Activated CD4-positive, alpha-beta memory T cell treated with anti-CD3 and anti-CD28 coated beads for 36 hours (primary cell): ENCODE measurements at places on chromosomes 4 and X. TPM values are rescaled to one million over a fixed set of nuclear protein-coding genes. Genes with fewer than 3 reads are reported as not detected.
A peak's percentile ranks its signal among the peaks of the same experiment; 100 is the strongest.

BMPR1B gene
- total RNA-seq: not detected

DNA sequence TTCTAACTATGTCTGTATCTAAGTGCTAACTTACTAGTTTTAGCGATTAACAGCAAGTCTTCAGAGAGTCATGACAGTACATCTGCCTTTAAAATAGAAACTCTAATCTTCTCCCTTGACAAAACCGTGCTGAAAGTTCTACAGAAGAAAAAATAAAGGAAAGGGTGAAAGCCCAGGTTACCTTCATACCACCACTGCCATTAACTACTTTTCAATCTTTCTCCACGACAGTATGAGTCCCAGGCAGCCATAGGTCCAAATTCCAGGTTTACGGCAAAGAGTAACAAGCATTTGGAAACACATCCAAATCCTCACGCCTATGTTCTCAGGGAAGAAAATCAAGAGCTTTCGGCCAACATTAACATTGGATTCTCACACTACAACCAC is 12.4 kb upstream of the ZCCHC13 start:
- no peaks in the 10 kb centered on the region for H3K27me3 ChIP-seq
- peaks cover 13% of the 10 kb centered on the region for H3K36me3 ChIP-seq
- H3K4me1 ChIP-seq: peaks cover 21% of the 10 kb centered on the region
- H3K27ac ChIP-seq: peak overlapping the region; percentile 99
- H3K4me3 ChIP-seq: peak overlapping the region; percentile 96
- no peak for DNase-seq

DNA sequence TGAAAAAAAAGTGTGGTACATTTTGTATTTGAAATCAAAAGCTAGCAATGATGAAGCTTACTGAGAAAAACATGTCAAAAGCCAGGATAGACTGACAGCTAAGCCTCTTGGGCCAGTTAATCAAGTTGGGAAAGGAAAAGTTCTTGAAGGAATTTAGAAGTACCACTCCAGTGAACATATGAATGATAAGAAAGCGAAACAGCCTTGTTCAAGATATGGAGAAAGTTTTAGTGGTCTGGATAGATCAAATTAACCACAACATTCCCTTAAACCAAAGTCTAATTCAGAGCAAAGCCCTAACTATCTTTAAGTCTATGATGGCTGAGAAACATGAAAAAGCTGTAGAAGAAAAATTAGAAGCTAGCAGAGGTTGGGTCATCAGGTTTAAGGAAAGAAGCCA is 268.3 kb downstream of the PDHA2 start:
- no peaks in the 10 kb centered on the region for H3K27me3 ChIP-seq
- no peaks in the 10 kb centered on the region for H3K36me3 ChIP-seq
- no peak for DNase-seq
- H3K4me3 ChIP-seq: no peak overlapping the region

- H3K27ac ChIP-seq: no peak overlapping the region
- DNase-seq: no peak
- H3K36me3 ChIP-seq: no peaks in the 10 kb centered on the region
- no peak overlapping the region for H3K4me3 ChIP-seq
These were observed 146.4 kb downstream of the CPEB2 start for GRCh38 chr4:15148691-15149090.

- H3K4me1 ChIP-seq: no peaks in the 10 kb centered on the region
- no peak overlapping the region for H3K4me3 ChIP-seq
- DNase-seq: no peak
- H3K27me3 ChIP-seq: no peaks in the 10 kb centered on the region
- no peak overlapping the region for H3K27ac ChIP-seq
- H3K36me3 ChIP-seq: no peaks in the 10 kb centered on the region
These were observed 24.5 kb upstream of the KDM5C start for GRCh38 chrX:53249408-53250042.

CT45A9 gene
- not detected for total RNA-seq

MAGEA2B gene
- total RNA-seq: not detected

DNA sequence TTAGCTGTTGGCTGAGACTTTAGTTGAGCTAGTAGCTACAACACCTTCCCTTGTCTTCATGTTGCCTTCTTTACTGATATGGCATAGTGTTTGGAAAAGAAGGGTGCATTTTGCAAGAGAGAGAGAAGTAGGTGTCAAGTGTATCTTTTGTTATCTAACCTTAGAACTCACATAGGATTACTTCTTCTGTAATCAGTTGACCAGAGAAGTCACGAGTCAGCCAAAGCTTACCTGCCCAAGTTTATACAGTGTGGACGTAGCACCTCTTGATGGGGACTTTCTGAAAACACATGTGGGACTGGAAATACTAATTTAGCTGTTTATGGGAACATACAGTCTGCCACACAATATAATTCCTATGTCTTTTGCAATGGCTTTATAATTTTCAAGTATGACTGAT is 56.0 kb downstream of the UGT8 start:
- H3K4me3 ChIP-seq: no peak overlapping the region
- DNase-seq: no peak
- H3K4me1 ChIP-seq: no peaks in the 10 kb centered on the region
- no peaks in the 10 kb centered on the region for H3K36me3 ChIP-seq
- H3K27me3 ChIP-seq: peaks cover 6% of the 10 kb centered on the region
- no peak overlapping the region for H3K27ac ChIP-seq

DNA sequence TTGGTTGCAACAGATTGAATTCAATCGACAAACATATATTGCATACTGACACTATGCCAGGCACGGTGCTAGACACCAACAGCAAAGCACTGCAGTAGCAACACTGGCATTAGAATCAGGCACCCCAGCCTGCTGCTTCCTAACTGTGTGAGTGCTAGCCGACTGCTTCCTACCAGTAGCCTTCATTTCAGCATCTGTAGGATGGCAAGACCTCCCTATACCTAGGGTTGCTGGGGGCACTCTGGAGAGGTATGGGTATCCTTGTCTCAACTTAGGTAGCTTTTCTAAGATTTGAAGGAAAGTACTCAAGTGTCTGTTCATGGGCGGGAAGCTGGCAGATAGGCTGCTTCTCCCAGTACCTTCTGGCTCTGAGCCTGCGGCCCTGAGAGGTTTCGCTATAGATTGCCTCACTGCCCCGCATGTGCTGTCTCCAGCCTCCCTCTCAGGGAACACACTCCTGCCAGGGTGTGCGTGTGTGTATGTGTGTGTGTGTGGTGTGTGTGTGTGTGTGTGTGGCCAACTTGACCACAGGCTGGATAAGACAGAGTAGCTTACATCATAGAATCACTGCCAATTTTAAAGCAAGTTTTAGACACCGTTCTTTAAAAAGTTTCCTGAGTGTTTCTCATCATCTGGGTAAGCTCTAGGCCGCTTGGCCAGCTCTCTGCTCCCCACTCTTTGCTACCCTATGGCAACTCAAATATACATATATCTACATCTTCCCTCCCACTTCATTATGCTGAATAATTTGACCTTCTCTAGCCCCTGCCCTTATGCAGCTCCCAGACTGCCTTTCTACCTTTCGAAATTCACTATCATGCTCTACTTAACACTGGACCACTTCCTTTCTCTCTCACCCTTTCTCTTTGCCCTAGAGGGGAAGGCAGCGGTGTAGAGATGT is 97.0 kb upstream of the PJA1 start:
- H3K27ac ChIP-seq: no peak overlapping the region
- peaks cover 12% of the 10 kb centered on the region for H3K27me3 ChIP-seq
- no peaks in the 10 kb centered on the region for H3K4me1 ChIP-seq
- no peak overlapping the region for H3K4me3 ChIP-seq
- no peak for DNase-seq

DNA sequence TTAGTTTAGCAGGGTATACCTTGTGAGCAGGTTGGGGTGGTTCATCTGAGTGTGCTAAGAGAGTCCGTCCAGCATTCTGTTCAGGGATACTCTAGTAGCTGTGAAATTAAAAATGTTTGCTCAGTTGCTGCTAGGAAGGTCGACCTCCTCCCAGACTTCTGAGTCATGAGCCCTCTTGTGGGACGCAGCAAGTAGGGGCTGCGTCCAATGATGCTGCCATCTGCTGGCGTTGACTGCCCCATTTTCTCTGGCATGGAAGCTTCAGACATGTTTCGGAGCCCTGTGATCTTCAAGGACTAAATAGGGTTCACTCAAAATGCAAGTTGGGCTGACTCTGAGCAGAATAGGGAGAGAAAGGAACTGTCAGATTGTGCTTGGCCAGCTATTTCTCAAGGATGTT is 201.0 kb upstream of the ARSJ start:
- peaks cover 3% of the 10 kb centered on the region for H3K36me3 ChIP-seq
- no peak overlapping the region for H3K4me3 ChIP-seq
- H3K4me1 ChIP-seq: no peaks in the 10 kb centered on the region
- DNase-seq: peak; percentile 46
- no peak overlapping the region for H3K27ac ChIP-seq

DNA sequence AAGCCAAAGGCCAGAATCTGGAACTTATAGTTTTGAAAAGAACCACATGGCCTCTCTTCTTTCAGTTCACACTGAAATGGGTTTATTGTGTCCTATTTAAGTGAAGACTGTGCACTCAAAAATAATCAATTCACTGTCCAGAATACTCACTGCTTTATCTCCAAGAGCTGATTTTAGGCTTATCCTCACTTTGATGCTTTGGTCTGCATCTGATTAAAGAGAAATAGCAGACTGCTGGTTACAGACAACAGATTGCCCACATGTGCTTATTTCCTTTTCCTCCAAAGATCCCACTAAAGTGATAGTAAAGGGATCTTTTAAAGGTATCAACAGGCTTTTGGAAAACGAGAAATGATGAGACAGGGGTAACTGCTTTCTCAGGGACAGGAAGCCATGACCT is 30.6 kb downstream of the ACE2 start:
- H3K4me3 ChIP-seq: no peak overlapping the region
- no peaks in the 10 kb centered on the region for H3K4me1 ChIP-seq
- no peaks in the 10 kb centered on the region for H3K36me3 ChIP-seq
- H3K27me3 ChIP-seq: peaks cover 1% of the 10 kb centered on the region
- no peak overlapping the region for H3K27ac ChIP-seq

FAM9C gene
- not detected for total RNA-seq

POU4F2 gene
- total RNA-seq: not detected

- no peaks in the 10 kb centered on the region for H3K27me3 ChIP-seq
- peaks cover 7% of the 10 kb centered on the region for H3K4me1 ChIP-seq
- H3K36me3 ChIP-seq: peaks cover 27% of the 10 kb centered on the region
These were observed 10.4 kb downstream of the MAD2L1 start for GRCh38 chr4:120056246-120056645.

CSN1S1 gene
- total RNA-seq: not detected

GRCh38 chr4:134627366-134627765 is 425.8 kb upstream of the PABPC4L start:
- no peak overlapping the region for H3K4me3 ChIP-seq
- no peak for DNase-seq
- H3K27ac ChIP-seq: no peak overlapping the region
- no peaks in the 10 kb centered on the region for H3K27me3 ChIP-seq

DNA sequence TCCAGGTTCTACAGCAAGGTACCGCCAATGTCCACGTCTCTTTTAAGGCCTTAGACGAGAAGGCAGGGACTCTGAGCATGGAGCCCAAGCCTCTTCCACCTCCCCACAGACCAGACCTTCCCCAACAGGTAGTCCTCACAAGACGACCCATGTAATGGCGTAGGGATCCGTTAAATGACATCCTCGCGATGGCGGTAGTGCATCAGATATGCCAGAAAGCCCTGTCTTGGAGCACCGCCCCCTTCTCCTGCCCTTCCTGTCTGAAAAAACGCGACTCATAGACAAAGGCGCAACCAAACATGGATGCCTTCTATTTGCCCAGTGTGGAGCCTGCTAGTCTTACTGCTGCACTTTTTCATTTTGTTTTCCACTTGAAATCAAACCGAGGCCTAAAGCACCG is 185.4 kb downstream of the OR13H1 start:
- no peaks in the 10 kb centered on the region for H3K4me1 ChIP-seq
- H3K27me3 ChIP-seq: no peaks in the 10 kb centered on the region
- no peak for DNase-seq
- H3K27ac ChIP-seq: no peak overlapping the region
- no peak overlapping the region for H3K4me3 ChIP-seq

DNA sequence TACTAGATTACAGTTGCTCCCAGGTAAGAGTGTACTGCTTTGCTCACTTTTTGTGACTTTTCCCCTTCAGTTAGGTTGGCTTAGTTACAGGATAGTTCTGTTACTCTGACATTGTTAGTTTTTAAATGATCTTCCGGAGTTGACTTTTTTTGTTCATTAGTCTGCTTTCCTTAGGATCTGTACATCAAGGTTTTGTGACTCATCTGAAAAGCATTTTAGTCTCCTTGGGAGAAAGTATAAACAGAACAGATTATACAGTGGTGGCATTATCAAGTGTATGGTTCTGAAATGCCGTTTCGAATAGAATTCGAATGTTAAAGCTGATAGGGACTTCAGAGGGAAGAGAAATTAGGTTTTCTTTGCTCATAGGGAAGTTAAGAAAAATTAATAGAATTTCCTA is 63.3 kb downstream of the USP9X start:
- no peak for DNase-seq
- H3K4me1 ChIP-seq: peaks cover 17% of the 10 kb centered on the region
- H3K4me3 ChIP-seq: no peak overlapping the region
- no peak overlapping the region for H3K27ac ChIP-seq
- H3K36me3 ChIP-seq: peaks cover 18% of the 10 kb centered on the region

CXCL6 gene
- total RNA-seq: not detected

- H3K27me3 ChIP-seq: no peaks in the 10 kb centered on the region
- H3K4me3 ChIP-seq: peak overlapping the region; percentile 87
- H3K27ac ChIP-seq: peak overlapping the region; percentile 38
- peaks cover 21% of the 10 kb centered on the region for H3K4me1 ChIP-seq
These were observed 1.5 kb downstream of the ABCE1 start for GRCh38 chr4:145099653-145100052.

LINC00632 gene
- 1.6 TPM for total RNA-seq

DNA sequence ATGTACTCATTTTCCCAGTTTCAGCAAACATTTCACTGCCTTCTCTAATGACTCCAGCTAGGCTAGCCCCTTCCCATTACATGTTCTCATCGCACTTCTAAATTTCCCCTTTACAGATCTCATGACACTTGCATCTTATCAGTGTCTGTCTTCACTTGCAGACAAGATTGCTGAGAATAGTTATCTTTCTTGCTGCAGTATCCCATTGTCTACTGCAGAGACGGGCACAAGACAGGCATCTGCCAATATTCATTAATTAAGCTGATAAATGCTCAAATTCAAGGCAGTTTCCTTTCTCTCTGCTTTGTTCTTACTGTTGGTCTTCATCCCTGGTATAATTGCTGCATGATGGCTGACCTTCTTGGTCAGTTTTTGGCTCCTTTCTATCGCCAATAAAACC is 175.9 kb downstream of the ANTXR2 start:
- no peak for DNase-seq
- no peaks in the 10 kb centered on the region for H3K4me1 ChIP-seq
- no peaks in the 10 kb centered on the region for H3K27me3 ChIP-seq
- no peak overlapping the region for H3K4me3 ChIP-seq

GLUD2 gene
- total RNA-seq: 1.4 TPM

DNA sequence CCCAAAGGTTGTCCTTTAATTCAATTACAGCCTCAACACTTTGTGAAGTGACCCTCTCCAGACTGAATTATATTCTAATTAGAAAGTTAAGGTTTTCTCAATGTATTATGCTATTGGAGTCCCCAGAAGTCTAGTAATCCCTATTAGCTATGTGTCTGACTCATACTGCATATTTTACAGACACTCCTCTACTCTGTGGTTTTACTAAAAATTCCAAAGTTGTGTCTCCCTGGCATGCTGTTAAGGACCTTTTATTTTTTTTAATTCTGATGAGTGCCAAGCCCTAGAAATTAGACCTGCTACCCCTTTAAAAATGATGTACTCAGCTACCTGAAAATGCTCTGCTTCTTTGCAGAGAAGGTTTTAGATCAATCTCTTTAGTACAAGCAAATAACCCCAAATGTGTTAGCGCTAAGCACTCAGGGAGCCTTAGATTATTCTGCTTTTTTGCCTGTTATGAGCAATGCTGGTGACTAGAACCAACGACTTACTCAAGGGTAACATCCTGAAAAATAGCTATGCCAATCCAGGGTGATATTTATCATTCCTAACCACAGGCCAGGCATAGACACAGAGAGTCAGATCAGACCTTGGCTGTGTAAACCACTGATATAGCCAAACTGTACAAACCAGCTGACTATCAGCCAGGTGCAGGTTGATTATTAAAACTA is 26.1 kb upstream of the CXCL13 start:
- no peak overlapping the region for H3K27ac ChIP-seq
- H3K36me3 ChIP-seq: no peaks in the 10 kb centered on the region
- peaks cover 27% of the 10 kb centered on the region for H3K4me1 ChIP-seq
